AG10803 (cell line): ENCODE measurements at places on chromosomes 6 and 20.

- DNase-seq: no peak
Measured at GRCh38 chr20:6686171-6686570, 81.3 kb upstream of the BMP2 start.

DNA sequence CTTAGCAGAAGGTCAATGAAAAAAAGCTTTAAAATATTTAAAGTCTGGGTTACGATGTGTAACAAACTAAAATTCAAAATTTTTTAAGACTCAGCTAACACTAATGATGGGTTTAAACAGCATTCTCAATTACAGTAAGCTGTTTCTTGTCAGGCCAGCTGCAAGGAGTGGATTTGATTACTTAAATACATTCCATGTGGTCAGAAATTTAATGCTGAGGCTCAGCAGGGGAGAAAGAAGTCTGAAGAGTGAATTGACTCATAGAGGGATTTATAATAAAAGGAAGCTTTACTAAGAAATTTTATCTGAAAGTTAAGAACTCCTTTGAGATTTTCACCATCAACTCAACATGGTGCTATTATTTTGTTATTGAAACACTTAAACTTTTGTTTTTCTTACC lies 398.6 kb downstream of the KHDRBS2 start:
- no peak for DNase-seq

DNA sequence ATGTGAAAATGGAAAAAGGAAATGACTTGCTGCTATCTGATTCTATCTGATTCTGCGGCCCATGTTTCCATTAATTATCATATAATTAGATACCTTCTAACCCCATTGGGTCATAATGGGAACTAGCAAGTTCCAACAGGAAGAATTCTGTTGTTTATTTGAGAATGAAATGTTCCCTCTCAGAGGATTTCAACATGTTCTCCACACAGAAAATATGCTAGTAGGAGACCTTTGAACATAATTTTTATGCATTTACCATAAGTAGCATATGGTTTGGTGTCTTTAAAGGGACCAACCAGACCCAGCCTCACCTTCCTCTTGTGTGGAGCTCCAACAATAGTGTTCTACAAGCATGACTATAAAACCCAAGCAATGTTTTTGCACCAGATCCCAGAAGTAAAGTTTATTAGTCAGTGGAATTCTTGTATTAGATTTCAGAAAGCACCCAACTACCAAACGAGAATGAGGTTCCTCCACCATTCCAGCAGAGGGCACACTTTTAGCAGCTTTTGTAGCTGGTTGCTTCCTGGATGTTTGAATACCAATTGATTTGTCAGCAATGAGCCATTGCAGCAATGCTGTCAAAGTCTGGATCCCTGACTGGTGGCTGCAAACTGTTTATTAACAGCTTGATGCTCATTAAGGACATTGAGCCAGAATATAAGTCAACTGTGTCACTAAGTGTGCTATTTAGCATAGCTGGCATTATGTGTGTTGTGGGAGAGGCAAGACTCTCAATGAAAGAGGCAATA lies 143.6 kb upstream of the GJE1 start:
- peak; percentile 78 for DNase-seq

GRCh38 chr6:1542335-1542734 lies 67.4 kb upstream of the FOXC1 start:
- no peak for DNase-seq

DNA sequence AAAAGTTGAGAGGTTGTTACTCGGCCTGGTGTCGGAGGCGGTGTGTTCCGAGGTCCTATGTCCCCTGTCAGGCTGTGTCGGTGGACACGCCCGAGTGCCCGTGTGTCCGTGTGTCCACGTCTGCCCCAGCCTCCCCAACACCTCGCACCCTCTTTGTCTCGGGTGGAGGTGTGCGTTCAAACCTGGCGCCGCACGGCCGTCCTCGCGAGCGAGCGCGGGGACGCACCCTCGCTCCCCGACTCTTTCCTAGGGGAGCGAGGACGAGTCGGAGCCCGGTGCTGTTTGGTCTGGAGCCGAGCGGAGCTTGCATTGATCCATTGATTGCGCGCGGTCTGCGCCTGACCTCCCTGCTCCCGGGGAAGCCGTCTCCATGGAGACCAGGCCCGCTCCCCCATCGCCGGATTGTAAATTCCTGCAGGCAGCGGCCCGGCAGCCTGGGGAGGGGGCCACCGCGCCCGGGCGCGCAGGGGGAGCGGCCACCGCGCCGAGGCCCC lies 411 bp upstream of the SCUBE3 start:
- no peak for DNase-seq

DNA sequence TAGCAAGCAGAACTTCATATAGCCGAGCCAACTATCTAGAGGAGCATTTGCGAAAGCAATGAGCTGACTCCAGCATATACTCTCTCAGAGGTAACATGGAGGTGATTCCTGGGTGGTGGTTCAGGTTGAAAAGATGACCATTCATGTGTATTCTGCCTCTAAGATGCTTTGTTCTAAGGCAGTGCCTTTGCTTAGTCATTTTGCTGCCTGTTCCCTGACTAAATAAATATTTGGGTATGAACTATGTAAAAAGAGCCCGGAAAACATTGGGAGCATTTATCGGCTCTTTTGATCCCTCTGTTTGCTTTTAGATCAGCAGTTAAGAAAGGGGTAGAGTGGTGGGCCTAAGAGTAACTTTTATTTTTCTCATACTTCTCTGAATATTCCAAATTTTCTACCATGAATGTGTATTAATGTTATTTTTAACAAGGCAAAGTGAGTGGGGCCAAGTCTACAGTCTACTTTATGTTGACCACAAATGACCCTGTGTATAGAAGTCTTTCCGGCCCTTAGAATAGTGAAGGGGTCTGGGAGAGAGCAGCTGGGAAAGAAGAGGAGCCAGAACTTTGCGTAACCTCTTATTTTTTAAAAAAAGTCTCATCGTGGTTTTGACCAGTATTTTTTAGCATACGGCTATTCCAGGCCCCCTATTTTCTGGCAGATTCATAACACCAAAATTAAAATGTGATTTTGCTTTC lies 206.5 kb upstream of the EYA4 start:
- no peak for DNase-seq

DNA sequence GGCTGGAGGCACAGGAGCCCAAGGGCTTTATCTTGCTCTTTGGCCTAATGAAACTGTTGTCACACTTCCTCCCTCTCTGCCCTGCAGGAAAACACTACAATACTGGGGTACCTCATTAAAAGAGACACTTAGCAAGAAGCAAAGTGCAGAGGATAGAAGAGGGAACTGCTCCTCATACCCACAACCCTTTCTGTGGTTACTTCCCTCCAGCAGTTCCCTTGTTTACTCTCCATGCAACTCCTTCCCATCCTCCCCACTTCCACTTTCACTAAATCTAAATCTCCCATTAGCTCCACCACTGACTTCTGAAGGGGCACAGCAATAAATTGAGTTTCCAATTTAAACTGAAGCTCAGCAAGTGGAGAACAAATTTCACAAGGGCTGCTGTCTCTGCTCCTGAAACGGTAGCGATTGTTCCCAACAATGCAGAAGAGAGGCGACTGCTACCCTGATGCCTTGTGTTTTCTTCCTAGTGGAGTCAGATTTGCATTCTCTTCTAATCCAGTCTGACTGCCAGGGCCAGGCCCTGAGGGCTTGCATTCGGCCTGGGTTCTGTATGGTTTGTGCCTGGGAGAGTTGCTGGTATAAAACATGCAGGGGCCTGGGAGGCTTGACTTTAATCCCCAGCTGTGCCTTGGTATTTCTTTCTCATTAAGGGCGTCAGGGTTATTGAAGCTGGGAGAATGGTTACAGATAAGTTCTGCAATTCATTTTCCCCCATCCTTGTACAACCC lies 454.7 kb downstream of the TFAP2B start:
- DNase-seq: no peak

DNA sequence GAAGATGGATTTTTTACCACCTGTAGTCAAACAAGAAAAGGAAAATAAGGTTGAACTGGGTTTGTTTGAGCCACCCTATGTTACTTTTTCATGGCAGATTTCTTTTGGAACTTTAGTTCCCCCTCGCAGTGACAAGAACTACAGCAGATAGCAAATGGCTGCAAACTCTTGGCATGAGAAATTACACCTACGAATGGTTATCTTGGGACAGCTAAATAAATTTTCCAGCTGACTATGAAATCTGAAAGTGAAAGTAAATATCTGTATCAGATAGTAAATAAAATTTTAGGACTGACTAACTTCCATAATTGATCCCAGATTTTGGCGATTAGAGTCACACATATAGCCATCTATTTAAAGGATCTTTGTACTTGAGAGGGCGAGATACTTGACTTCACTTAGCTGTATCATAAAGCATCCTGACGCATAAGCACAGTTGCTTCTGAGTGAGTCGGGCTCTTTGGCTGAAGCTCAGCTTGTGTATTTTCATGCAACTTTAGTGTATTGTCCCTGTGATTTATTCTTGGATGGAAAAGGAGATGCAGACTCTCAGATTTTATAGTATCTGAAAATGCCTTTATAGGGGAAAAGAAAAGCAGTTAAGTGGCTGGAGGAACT lies 125.3 kb upstream of the B3GAT2 start:
- DNase-seq: peak; percentile 36

DNA sequence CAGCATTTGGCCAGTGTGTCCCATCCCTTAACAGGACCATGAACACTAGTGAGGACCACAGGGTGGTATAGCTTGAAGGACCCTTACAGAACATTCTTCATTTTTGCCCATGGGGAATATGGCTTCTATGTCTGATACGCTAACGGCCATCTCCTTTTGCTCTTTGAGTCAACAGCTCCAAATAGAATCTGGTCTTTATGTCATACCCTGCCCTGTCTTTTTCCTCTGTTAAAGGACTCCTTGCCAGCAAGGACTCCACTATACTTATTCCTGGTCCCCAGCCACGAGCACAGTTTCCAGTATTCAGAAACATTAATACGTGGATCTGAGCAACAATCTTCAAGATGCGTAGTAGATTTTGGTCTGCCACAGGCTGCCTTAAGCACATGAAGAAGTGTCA lies 22.5 kb downstream of the SERPINB1 start:
- no peak for DNase-seq

GRCh38 chr20:64063389-64064144 lies 569 bp downstream of the TCEA2 start:
- DNase-seq: no peak

- DNase-seq: peak; percentile 66
Measured at GRCh38 chr6:42929821-42930360, 611 bp downstream of the CNPY3 start.

DNA sequence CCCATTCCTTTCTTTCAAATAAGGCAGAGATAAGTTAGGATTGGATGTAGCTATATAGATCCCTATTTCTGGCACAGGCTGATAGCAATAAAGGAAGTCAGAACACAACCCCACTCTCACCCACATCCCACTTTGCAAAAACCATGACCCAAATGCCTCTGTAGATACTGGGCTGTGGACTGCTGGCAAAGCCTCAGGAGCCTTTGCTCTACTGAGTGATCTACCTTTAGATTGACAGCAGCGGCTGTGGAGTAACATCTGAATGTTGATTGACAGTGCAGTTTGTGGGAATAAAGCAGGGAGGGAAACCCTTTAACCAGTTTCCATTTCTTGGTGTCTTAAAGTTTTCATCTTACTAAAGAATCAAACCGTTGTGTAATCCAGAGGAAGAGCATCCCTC lies 6.7 kb upstream of the TMEM30A start:
- DNase-seq: no peak

DNA sequence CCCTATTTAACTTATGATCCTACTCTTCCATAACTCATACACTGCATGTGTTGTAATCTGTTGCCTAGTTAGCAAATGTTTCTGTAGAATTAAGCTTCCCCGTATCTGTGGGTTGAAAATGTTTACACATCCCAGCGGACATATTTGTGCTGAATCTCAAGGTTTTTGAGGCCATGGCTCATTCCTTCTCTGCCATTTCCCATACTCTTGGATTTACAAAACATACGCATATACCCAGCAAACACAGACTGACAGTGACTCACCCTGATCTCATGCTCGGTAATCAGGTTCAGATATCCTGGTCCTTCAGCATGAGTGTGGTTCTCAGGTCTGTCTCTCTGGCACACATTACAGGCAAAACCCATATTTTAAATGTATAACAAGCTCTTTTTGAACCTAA lies 58.7 kb downstream of the AGPAT4 start:
- peak; percentile 98 for DNase-seq

DNA sequence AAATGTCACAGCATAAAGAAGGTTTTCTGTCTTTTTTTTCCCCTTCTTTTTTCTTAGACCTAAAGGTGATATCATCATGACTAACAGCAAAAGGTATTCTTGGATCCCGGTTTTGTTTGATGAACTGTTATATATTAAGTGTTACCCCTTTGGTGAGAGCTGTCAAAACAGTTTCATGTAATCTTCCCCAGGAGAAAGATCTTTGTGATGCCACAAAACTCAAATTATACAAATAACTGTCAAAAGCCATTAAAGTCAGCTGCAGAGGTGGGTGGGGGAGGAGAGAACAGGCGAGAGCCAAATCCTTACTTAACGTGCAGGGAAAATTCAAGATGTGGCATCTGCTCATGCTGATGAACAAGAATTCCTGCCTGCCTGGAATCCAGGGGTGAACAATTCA lies 258.2 kb downstream of the BMP7 start:
- peak; percentile 34 for DNase-seq

DNA sequence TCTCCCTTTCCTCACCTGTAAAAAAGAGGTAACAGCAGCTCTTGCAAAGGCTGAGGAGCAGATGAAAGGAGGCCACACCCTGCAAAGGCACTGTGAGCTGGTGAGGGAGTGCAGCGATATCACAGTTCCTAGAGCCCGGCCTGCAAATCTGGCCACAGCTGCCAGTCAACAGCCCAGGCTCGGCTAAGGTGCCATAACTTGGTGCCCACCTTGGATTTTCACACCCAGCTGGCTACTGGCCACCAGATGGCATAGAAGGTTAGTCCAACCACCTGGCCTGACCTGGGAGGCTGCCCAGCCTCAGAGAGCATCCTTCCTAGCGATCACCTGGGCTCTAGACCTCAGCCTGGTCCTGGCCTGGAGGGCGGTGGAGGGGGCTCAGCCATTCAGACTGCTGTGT lies 46.8 kb downstream of the KCNB1 start:
- no peak for DNase-seq

DNA sequence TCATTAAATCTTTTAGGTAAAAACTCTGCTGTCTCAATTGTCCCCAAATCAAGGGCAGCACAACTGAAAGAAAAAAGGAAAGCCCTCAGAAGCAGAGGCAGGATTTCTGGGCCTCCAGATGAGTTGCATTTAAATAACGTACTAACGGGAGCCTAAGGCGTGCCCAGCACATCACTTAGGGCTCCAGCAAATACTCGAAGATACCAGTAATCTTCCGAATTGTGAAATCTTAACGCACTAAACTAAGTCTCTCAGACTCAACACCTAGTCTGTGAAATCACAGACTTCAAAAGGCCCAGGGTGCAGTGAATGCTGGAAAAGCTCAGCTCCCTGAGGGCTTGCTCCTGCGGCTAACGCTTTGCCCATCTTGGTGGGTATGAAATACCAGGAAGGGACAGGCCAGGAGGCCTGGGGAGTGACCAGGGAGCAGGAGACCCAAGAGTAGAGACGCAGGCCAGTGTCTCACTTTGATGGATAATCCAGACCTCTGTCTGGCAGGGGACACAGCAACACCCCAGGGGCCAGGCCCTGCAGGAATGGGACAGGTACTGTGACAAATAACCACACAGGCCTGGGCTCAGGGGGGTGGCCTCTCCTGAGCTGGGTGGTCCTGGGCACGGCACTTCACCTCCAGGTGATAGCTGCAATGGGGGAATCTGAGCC lies 36.4 kb downstream of the RRBP1 start:
- peak; percentile 65 for DNase-seq
